Stimulated activated CD8-positive, alpha-beta memory T cell treated with anti-CD3 and anti-CD28 coated beads, Interleukin-4, amount 100 ng/mL, for 1 hour (primary cell): ENCODE measurements at places on chromosomes 3 and 15.

DNA sequence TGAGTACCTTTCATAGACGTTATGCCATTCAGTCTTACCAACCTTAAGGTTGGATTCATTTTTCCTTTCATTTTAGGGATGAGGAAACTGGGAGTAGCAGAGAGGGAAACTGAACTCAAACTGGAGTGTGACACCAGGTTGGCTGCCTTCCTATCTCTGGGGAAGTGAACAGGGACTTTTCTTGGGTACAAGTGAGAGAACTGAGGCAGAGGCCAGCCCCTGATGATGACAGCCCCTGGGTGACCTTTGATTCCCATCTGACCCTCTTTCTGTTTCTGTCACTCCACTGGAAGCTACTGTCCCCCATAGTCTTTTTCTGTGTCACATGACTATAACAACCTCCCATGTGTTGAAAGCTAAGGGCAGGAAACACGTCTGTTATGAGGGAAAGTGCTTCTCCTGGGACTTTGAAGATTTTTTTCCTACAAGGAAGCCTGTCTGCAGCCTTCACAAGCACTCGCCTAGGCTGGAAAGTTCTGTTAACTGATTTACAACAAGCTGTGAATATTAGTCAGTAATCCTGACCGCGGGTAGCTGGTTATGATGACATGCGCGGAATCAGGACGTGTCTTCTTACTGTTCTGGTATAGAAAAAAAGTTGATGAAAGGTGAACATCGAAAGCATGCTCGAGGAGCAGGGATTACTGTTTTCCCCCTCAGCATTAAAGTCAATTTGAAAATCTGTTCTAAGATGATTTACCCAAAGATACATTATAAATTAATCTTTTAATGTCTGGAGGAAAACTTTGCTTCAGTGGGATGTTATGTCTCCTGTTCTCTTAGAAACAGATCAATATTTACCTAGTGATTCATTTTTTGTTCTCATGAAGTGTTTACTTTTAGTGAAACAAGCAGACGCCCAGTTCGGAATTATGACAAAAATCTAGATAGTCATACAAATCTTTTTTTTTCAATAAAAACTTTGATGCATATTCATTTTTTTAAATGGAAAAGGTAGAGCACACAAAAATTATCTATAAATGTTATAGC is 31.5 kb downstream of the ABHD2 start:
- DNase-seq: no peak

- no peak for DNase-seq
Measured at GRCh38 chr3:50662408-50662807, 12.3 kb upstream of the DOCK3 start.

- DNase-seq: no peak
Measured at GRCh38 chr15:67397139-67397538, 123.8 kb upstream of the C15orf61 start.

DNA sequence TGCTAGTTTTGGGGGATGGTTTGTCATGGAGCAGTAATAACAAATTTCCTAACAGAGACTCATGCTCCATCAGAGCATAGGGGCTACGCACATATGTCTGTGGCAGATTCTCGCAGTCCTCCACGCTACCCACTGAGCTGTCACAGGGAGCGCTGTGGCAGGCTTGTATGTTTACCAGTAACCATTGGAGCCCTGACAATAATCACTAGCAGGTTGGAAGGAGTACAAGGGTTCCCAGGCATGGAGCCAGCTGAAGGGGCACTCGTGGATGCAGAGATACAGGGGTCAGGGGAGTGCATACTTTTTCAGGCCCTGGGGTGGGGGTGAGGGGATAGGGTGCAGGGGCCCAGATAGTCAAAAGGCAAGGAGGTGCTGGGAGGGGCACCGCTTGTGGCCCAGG is 7.9 kb upstream of the GP9 start:
- DNase-seq: no peak

DNA sequence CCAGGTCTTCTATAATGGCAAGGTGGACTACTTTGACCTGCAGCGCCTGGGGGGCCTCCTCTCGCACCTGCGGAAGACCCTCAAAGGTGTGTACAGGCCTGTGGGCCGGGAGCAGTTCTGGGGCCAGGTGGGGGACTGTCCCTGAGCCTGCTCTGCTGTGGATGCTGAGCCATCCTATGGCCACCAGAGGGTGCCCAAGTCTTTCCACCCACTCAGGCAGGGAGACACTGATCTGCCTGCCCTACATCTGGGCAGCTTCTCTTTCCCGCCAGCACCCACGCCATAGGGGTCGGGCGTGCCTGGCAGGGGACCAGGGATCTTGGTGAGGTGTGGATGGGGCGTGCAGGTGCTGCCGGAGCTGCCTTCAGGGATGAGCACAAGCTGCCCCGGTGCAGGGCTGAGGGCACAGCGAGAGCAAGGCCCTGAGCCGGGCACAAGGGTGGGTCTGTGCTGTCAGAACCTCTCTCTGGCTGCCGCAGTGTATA is 14.1 kb downstream of the RNF123 start:
- DNase-seq: peak; percentile 35

GRCh38 chr15:35755237-35755802 is 209.4 kb upstream of the DPH6 start:
- no peak for DNase-seq

- DNase-seq: no peak
Measured at GRCh38 chr3:11636394-11636770, 7.3 kb downstream of the VGLL4 start.

DNA sequence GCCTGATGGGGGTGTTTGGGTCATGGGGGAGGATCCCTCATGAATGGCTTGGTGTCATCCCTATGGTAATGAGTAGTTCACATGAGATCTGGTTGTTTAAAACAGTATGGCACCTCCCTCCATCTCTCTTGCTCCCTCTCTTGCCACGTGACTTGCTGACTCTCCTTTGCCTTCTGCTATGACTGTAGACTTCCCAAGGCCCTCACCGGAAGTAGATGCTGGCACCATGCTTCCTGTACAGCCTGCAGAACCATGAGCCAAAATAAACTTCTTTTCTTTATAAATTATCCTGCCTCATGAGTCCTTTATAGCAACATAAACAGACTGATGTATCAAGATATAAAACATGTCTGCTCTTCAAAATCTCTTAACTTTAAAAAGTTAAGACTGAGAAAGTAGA is 96.1 kb downstream of the TFDP2 start:
- no peak for DNase-seq

DNA sequence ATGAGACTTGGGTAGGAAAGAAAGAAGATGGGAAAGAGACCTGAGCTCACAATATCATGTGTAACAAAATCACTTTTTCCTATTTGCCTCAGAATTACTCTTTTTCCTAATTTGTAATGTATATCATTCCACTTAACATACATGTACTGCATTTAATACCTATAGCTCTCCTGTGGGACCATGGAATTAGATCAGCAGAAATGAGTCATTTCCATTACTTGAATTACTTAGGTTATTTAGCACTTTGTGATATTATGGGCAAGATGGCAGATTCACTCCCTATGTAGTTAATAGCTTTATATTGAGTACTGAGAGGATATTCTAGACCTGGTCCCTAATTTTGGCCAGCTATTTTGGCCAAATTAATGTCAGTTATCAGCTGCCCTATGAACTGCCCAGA is 70.5 kb downstream of the ZNF609 start:
- no peak for DNase-seq

- DNase-seq: no peak
Measured at GRCh38 chr3:167572991-167573390, 80.8 kb downstream of the WDR49 start.
